ENCODE measurements at places on chromosomes 5 and 9.

DNA sequence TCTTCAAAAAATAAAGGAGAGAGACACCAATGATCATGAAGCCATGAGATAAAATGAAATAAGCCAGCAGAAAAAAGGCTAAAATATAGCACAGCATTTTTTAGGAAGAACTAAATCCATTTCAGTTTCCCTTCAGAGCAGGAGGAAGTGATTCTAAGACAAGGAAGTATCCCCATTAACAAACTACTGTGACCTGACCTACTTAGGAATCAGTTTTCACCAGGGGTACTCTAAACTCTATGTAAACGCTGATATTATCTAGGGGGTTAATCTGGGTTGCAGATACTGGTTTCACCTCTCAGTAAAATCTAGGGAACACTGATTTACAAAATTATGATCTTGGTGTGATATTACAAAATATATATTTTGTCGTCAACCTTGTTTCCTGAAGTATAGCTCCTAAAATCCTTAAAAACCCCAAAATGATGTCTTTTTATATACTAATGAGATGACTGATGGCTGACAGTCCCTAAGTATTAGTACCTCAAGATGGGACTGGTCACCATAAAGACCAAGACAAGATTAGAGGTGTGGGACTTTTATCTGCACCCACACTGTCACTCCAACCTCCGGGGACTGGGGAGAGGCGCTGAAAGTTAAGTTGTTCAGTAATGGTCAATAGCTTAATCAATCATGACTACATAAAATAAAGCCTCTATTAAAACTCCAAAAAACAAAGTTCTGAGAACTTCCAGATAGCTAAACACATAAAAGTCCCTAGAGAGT is 2.9 kb upstream of the FNBP1 start:
- no peak for DNase-seq

DNA sequence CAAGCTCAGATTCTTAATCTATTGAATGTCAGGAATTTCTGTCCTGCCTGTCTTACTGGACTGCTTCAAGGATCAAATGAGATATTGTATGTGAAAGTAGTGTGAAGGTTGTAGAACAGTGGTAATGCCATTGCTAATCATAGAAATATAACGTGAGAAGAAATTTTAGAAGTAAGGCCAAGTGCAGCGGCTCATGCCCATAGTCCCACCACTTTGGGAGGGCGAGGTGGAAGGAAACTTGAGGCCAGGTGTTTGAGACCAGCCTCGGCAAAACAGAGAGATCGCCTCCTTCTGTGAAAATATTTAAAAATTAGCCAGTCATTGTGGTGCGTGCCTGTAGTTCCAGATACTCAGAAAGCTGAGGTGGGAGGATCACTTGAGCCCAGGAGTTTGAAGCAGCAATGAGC is 5.1 kb upstream of the HSPA5 start:
- DNase-seq = no peak

- no peak for DNase-seq
Observed at GRCh38 chr9:107630156-107630555, 140.6 kb upstream of the KLF4 start.

DNA sequence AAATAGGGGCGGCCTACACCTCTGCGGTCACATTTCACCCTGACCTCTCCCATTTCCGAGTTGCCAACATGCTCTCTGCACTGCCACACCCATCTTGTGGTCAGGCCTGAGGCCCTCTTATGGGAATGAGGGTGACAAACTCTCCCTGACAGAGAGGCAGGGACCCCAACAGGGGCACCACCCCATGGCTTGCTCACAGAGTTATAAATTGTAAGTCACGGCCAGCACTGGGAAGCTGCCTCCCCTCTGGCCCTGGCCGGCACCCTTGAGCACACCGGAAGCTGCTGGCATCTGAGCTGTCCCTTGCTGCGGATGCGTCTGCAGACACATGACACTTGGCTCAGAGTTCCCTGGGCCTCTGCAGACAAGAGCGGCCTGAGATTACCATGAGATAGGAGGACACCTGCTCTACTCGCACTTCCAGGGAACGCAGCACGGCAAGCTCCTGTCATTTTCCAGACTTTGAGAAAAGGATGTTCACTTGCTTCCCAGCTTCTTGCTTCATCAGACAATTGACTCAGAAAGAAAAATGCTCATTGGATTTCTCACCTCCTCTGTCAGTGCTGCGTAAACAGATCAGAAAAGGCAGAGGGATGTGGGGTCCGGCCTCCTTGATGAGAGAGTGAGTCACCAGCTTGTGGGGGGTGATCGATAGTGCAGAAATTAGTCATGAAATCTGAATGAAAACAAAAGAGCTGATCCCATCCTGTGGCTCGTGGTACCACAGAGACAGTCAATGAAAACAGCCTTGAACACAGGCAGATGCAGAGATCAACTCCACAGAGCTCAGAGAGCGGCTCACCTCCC is 269.8 kb downstream of the SYK start:
- peak; percentile 74 for DNase-seq

GRCh38 chr5:9335754-9336495 is 209.9 kb downstream of the SEMA5A start:
- DNase-seq = no peak

DNA sequence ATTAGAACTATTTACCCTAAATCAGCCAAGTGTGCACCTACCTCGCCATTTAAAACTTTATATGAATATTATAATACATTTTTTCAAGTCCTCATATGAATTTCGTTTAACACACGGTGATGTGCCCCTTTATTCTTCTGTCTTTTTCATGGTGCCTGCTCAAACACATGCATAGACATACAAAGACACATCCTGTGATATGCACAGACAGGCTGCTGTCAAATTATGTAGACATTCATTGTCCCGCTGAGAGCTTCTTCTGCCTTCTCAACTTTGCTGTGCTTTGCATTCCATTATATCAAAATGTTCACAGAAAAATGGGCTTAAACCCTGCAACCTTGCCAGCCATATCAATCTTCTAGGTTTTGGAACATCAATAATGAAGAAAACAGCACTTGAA is 193.8 kb downstream of the NTRK2 start:
- no peak for DNase-seq

GRCh38 chr9:14652729-14653377 is 40.4 kb downstream of the ZDHHC21 start:
- DNase-seq = no peak

DNA sequence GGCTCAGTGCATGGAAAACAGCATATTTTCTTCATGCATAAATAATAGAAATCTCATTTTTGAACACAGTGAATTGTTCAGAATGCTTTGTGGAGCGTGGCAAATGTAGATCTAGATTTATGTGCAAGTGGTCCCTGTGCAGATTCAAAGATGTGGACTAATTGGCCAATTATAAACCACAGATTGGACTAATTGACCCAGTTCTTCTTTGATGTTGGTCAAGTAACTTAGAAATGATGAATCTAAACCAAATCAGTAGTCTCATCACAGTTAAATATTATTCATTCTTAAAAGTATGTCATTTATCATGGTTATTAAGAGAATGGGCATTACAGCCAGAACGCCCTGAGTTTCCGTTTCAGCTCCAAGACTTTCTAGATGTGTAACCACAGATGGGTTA is 11.7 kb upstream of the PDE4D start:
- DNase-seq = no peak

GRCh38 chr5:116747881-116748280 is 173.3 kb upstream of the SEMA6A start:
- no peak for DNase-seq

DNA sequence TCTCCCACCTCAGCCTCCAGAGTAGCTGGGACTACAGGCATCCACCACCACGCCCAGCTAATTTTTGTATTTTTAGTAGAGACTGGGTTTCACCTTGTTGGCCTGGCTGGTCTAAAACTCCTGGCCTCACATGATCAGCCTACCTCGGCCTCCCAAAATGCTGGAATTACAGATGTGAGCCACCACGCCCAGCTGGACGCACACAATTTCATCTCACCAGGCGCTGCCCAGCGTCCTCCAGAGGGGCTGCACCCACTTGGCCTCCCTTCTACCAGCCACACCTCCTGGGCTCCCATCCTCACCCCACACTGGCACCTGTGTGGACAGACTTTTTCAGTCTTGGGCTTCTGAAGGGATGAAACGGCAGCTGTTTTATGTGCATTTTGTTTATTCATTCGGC is 3.8 kb upstream of the EXOC3 start:
- DNase-seq = no peak

GRCh38 chr9:89596937-89597555 is 7.8 kb upstream of the GADD45G start:
- no peak for DNase-seq

DNA sequence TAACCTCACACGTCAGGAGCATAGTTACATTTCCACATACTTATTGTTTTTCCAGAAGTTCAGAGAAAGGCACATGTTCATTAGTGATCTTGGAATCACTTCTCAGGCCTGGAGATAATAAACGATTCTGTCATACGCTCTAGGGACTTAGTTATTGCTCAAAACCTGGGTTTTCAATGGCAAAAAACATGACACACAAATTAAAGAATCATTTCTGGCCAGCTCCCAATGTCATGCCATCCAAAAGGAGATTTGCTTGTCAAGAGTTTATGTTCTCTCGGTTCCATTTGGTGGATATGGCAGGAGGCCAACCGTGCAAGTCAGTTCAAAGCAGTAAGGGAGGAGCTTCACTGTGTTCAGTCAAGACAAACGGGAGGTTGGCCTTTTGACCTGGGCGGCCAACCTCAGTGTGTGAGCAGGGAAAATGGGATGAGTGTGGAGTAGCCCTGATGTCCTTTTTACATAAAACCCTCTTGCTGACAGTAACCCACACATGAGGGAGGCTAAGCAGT is 123.4 kb downstream of the NXNL2 start:
- DNase-seq = no peak
